ENCODE measurements at places on chromosomes 1 and 21.
A peak's percentile ranks its signal among the peaks of the same experiment; 100 is the strongest.

DNA sequence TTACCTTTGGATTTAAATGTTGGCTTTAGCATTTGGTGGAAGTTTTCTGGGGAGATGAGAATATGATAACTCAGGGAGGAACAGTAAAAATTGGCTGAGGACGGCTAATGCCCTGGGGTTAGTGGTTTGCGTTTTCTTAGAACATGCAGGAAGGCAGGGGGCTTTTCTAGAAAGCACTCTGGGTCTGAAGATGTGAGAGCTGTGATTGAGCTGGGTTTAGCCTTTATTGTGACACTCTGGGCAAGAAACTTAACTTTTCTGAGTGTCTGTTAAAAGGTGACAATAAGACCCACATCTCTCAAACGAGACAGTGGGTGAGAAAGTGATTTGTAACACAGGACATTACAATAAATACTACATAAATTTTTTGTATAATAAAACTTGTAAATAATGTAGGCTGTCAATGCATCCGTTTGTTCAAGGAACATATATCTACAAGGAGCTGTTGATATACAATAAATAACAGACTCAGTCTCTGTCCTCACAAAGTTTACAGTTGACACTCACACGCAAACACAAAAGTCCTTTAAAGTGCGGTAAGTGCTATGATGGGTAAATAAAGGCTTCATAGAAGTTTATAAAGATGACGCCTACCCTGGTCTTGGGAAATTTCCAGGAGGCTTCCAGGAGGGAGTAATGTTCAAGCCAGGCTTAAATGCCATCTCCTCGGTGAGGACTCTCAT lies 49.5 kb upstream of the MRPS6 start:
- DNase-seq, result no peak

GRCh38 chr1:32066489-32066873 lies 6.3 kb upstream of the TMEM39B start:
- DNase-seq, result peak; percentile 12

DNA sequence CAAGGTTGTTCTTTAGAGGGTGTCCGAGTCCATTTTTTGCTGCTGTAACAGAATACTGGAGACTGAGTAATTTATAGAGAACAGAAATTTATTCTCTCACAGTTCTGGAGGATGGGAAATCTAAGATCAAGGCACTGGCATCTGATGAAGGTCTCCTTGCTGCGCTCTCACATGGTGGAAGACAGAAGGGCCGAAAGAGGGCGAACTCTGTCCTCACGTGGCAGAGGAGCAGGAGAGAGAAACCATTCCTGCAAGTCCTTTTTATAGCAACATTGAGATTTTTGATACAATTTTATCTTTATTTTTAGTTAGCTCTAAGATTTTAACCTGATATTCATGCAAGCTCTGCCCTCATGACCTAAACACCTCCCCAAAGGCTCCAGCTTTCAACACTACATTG lies 48.3 kb downstream of the ATG4C start:
- no peak for DNase-seq

GRCh38 chr1:150557813-150558212 lies 8.6 kb downstream of the ADAMTSL4 start:
- no peak for DNase-seq

DNA sequence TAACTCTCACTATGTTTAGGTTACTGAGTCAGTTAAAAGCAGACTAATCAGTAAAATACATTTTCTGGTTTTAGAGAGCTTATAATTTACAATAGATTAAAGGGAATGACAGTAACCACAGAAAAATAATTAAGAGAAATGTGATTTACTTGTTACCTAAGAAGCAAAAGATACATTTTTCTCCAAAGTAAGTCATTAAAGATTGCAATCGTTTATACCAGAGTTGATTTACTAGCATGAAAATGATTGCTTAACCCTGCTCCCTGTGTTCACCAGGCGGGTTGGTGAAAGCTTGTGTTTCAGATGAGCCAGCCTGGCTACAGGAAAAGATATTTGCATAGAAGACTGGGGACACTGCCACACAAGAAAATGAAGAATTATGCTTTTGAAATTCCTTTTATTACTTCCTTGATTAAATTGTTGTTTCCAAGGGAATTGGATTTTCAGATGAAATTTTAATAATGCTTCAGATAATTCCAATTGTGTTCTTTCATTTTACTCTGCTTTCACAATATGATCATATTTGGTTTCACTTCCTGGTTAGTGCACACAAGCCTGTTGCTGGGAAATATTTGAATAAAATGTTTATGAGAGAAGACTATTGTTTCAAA lies 27.9 kb downstream of the LRRC8B start:
- no peak for DNase-seq

DNA sequence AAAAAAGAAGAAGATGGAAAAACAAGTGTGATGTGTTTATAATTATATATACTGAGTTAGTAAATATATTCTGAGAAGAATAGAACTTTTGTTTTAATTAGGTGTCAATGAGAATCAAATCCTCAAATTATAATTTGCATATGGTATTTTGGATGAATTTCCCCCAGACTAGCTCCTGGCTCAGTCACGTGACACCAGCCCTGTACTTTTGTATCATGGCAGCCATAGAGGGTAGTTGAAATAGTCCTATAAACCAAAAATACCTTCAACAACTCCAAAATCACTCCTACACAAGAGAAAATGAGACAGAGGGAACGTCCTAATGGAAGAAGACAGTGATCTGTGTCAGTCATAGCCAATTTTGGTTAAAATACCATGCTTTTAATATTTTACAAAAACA lies 9.0 kb upstream of the S1PR1 start:
- no peak for DNase-seq

- DNase-seq, result no peak
Observed at GRCh38 chr1:207919523-207920170, 8.7 kb upstream of the CD34 start.

- DNase-seq, result no peak
Observed at GRCh38 chr1:87956072-87956471, 627.4 kb downstream of the LMO4 start.
